ENCODE measurements at places on chromosomes 7 and 10.

DNA sequence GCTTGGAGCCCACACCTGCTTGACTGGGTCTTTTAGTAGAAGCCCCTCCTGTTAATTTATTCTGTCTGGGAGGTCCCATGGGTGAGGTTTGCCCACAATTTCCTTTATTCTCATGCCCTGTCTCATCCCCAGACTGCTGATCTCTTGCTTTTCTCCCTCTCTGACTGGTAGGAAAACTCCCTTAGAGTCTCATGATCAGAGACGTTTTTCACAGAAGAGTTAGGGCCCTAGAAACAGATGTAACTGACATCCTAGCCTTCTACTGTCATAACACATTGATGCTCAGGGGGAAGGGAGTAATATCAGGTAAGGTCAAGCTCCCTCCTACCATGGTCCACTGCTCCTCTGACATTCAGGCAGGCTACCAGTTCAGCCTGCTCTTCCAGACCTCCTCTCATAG is 43.7 kb upstream of the WASL start:
- no peak for DNase-seq

GRCh38 chr7:130995252-130996081 is 261.5 kb upstream of the KLF14 start:
- DNase-seq, result peak; percentile 58

- DNase-seq, result no peak
Observed at GRCh38 chr7:32582036-32582435, 86.7 kb downstream of the AVL9 start.

- DNase-seq, result no peak
Observed at GRCh38 chr7:32447218-32447617, 43.0 kb downstream of the LSM5 start.

DNA sequence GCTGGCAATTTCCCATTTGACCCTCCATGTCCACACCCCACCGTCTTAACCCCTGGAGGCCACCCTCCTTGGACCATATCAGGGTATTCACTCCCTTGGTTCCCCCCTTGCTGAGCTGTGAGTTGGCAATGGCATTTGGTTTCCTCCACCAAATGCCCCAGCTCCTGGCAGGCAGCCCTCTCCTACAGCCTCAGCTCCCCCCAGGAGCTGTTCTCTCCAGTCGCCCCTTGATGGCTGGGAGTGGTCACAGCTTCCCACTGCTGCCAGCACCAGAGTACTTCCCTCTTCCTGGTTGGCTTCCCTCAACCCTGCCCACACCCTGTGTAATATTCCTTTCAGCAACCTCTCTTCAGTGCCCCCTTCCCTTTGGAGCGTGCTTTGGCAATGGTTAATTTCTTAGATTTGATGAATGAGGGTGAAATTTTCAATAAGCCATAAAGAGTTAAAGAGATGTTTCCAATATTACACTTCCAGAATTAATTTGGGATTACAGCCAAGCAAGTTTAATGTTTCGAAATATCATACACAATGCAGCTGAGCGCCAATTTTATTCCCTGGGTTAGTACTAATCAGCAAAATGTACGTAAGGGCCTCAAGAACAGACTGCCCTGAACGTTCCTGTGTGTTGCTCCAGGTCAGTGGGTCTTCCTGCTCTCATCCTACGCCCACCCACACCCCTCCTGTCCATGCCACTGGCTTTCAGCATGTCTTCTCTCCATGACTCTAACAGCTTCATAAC is 207.1 kb upstream of the NFE2L3 start:
- no peak for DNase-seq

- peak; percentile 58 for DNase-seq
Observed at GRCh38 chr7:41834805-41835694, 132.2 kb upstream of the INHBA start.

- DNase-seq, result no peak
Observed at GRCh38 chr7:96014617-96015016, 242.3 kb downstream of the DYNC1I1 start.

GRCh38 chr10:19961076-19962053 is 145.1 kb downstream of the PLXDC2 start:
- no peak for DNase-seq

DNA sequence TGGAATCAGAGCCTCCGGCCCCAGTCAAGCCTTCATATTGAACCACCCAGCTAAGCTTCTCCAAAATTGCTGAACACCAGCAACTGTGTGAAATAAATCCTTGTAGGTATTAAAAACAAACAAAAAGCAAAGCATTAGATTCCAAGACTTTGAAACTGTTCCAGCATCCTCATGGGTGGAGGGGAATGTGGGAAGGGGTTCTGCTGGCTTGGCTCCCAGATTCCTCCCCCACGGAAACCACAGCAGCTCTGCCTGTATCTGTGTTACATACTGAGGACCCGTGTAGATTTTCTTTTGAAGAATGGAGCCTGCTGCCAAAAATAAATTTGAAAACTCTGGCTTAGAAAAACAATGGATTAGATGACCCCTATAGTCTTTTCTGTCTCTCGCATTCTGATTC is 20.0 kb downstream of the AKR1B1 start:
- DNase-seq, result no peak

DNA sequence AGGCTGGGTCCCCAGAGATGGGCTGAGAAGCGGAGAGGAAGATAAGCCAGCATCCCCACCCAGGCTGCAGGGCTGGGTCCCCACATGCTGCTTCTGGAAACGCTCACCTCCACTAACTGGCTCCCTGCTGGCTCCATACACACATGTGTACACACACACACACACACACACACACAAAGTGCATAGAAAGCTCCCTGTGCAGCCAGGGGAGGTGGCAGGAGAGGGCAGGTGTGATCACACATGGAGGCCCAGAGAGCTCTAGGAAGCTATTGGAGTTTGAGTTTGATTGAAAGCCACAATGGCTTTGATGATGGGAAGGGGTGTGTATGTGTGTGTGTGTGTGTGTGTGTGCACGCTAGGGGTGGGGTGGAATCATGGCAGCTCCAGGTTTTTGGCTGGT is 29.3 kb downstream of the CXCL12 start:
- DNase-seq, result no peak

GRCh38 chr7:47601119-47601880 is 19.4 kb upstream of the TNS3 start:
- DNase-seq, result peak; percentile 92

DNA sequence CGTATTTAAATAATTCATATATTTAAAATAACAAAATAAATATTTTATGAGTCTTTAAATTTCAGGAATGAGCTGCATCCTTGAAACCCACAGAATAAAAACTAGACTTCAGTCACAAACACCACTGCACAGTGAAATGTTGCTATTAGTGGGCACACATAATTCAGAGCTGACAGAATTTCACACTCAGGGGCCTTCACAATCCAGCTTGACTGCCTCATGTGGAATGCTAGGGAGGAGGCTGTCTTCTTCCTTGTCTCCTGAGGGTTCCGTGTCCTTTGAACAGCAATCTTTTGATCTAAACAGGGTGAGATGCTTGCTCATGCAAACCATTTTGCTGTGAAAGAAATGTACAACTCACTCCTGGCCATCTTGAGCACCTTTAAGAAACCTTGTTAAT is 346.7 kb downstream of the CCSER2 start:
- DNase-seq, result no peak

DNA sequence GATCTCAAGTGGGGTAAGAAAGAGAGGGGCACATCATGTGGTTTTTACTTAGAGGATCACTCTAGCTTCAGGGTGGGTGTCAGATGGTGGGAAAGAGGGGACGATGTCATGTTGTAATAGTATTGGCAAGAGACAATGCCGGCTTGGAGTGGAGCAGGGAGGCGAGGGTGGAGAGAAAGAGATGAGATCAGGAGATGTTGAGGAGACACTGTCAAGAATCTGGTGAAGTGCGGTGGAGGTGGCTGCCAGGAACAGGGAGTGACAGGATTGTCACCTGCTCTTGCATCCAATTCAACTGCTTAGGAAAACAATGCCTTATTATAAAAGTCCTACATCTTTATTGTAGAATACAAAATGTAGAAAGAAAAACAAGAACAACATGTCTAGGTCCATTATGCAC is 63.0 kb upstream of the MKI67 start:
- DNase-seq, result no peak

GRCh38 chr10:69972981-69973397 is 79.7 kb upstream of the MACROH2A2 start:
- no peak for DNase-seq

GRCh38 chr10:8076933-8077332 is 22.4 kb downstream of the GATA3 start:
- DNase-seq, result no peak

DNA sequence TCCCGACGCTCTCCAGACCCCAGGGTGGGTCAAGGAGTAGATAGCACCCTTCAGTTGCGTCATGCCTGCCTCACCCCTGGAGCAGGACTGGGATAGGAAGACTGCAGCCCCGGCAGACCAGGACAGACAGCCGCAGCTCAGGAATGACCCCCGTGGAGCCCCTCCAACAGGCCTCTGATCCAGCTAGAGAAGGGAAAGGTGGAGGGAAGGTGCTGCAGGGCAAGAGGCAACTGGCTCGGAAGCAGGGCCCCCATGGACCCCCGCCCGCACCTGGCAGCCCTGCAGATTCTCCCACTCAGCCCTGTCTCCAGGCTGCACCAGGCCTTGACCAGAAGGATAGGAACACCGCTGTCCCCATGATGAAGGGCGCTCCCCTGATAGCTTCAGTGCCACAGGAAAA is 7.7 kb downstream of the KCNH2 start:
- DNase-seq, result no peak

DNA sequence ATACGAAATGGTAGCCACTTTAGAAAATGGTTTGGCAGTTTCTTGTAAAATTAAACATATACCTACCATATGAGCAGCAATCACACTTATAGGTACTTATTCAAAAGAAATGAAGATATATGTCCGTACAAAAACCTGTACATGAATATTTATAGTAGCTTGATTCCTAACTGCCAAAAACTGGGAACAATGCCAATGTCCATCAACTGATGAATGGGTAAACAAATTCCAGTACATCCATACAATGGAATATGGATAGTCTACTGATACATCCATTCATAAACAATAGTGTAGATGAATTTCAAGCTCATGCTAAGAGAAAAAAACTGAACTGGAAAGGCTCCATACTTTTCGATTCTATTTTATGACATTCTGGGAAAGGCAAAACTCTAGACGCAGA is 68.5 kb downstream of the AGK start:
- no peak for DNase-seq

DNA sequence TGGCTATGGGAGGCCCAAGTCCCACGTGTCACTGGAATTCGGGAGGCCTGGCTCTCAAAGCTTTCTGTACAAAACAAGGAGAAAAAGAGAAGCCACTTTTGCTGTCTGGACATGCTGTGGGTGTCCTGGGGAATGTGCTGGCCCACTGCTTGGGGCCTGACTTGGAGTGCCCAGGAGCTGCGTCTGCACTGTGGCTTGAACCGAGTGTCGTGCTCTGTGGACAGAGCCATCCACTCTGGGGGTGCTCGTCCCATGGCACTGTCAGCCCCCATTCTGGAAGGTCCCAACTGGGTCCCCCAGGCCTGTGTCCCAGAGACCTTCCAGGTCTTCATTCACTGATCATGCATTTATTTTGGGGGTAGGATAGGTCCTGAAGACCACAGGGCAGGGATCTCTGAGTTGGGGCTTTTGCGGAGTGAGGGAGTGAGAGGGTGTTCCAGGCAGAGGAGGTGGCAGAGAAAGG is 138.0 kb downstream of the LHPP start:
- no peak for DNase-seq

- DNase-seq, result no peak
Observed at GRCh38 chr7:117231047-117231359, 91.9 kb downstream of the WNT2 start.

DNA sequence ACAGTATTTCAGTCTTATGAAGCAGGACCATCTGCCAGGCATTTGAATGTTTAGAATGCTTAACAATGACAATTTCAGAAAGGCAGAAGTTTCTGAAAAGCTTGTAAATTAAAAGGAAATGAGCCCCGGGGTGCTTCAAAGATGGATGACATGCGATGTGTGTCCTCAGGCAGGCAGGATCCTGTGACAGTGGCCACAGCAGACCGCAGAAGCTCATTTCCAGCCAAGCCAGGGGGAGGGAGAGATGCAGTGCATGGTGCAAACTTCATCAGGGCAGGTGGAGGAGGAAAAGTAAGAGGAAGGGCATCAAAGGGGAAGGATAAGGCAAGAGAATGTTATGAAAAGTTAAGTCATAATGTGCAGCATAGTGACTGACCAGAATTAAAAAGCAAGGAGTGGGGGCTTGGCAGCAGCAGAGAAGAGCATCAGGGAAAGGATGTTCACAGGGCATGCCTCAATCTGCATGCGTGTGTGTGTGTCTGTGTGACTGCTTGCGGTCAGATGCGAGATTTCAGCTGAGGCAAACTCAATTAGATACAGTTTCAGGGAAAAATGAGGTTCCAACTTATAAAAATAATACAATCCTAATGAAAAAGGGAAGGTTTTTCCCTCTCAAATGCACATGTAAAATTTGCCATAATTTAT is 173.7 kb downstream of the COBL start:
- DNase-seq, result no peak

DNA sequence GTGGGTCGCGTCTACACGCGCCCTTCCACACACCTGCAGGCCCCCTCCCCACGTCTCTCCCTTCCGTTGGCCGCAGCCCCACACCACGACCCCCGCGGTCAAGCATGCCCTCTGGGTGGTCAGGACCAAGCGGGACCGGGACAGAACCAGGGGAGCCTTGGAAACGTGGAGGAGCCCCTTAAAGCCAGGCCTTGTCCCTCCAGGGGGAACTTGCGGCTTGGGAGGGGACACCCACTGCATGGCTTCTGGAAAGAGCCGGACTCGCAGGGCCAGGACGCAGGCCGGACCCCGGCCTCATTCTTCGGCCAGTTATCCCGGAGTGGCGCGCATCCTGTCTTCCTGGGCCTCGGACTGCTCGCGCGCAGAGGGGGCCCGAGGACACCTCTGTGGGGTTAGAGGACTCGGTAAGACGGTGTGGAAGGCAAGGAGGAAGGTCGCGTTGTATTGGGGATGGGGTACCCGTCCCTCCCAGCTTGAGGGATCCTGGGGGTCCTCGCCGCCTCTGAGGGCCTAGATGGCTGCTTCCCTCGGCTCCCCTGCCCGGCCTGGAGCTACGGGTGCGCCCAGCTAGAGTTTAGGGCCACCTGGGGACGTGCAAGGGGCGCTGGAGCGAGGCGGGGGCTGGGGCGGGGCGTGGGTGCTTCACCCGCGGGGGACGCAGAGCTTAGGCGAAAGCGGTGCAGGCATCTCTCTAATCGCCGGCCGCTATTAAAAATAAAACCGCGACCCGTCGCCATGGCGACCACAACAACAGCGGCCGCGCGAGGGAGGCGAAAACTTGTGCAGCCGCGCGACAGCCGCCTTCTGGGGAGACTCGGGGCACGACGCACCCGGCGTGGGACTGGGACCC is 1.8 kb upstream of the PDGFA start:
- DNase-seq, result no peak

Measured in amniotic epithelial cell (primary cell).